ENCODE measurements at places on chromosomes 16 and 17.

GRCh38 chr17:28871056-28871579 is 16.3 kb downstream of the ERAL1 start:
- no peak for DNase-seq

- no peak for DNase-seq
Observed at GRCh38 chr16:65314627-65315008, 192.8 kb upstream of the CDH11 start.

- no peak for DNase-seq
Observed at GRCh38 chr16:50068550-50068949, 2.8 kb downstream of the HEATR3 start.

GRCh38 chr16:31453255-31454204 is 5.8 kb upstream of the ARMC5 start:
- no peak for DNase-seq

GRCh38 chr17:27384726-27385125 is 71.5 kb upstream of the KSR1 start:
- no peak for DNase-seq

- no peak for DNase-seq
Observed at GRCh38 chr17:79616801-79617200, 6.0 kb upstream of the RBFOX3 start.

GRCh38 chr17:8192070-8192815 is 2.3 kb upstream of the BORCS6 start:
- DNase-seq: peak; percentile 33

DNA sequence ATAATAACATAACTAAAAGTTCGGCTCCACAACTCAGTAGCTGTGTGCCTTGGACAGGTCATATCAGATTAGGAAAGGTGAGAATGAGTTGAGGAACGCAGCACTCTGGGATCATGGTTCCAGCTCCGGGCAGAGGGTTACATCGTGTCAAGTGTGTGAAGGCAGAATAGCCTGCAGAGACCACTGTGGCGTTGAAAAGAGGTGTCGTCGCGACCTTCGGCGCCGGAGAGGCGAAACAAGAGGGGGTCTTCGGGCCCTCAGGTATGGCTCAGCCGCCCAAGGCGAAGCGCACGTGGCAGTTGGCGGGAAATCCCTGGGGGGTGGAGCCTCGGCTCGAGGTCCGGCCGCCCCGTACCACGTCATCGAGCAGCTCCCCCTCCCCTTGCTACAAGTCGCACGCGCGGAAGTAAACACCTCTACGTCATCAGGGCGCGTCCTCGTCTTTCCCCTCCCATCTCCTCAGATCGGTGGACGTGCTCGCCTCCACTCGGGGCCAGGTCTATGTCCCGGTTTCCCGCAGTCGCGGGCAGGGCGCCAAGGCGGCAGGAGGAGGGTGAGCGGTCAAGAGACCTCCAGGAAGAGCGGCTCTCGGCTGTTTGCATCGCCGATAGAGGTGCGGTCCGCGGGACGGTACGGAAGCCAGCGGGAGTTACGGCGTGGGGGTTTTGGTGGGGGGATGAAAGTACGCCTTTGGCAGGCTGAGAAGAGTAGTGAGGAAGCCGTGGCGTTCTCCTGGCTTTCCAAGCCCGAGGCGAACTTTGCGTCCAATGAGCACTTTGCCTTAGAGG is at the start of gene DHX40:
TSS of gene DHX40 (plus strand) at position 440 of the 788 bp plus-strand sequence. CDS start at position 502, 62 bp downstream.
- DNase-seq: peak; percentile 90

DNA sequence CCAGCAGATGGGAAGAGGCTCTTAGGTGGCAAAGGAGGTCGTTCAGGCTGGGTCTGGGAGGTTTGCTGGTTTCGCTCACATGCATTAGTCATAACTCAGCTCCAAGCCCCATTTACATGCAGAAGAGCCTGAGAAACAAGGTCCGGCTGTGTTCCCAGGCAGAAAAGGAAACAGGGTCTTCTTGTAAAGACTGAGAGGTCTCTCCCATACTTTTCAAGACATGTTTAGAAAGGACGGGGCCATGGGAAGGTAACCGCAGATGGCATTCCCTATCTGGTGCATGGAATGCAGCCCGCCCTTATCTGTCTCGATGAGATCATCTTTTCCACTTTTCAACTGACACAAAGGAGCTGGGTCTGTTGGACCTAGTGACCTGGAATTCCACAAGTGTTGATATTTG is 389.0 kb upstream of the CDH11 start:
- no peak for DNase-seq

GRCh38 chr16:47309581-47310312 is 151.1 kb downstream of the ITFG1 start:
- no peak for DNase-seq

- no peak for DNase-seq
Observed at GRCh38 chr16:24689128-24689527, 40.3 kb upstream of the TNRC6A start.

DNA sequence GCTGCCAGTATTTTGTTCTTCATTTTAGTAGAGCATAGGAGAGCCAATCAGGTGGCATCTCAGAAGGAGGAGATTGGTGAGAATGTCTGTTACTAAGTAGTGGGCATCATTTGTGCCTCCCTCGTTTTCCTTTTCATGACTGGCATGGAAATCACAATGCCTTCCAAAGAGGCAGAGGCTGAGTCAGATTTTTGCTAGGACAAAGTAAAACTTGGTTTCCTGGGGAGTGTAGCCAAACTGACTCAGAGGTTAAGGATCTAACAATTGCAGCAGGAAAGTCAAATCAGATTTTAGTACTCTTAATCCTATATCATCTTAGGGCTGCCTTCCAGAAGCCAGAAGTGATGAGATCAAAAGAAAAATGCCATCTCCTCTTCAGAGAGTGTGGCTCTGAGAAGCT is 138.7 kb downstream of the ANKFN1 start:
- no peak for DNase-seq

- DNase-seq: no peak
Observed at GRCh38 chr16:78597809-78598570, 498.5 kb downstream of the WWOX start.

DNA sequence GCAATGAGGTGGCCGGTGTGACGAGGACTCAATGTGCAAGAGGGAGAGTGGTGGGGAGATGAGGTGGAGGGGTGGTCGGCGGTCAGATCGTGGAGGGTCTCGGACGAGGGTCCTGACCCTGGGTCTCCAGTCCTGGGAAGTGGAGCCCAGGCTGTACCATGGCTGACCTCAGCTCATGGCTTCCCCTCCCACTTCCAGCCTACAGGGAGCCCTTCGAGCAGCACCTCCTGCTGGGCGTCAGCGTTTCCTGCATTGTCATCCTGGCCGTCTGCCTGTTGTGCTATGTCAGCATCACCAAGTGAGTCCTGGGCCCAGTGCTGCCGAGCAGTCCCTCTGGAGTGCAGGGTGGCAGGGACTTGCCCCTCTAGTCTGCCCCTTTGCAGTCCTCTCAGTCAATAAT is 41.8 kb downstream of the IL4R start:
- peak; percentile 36 for DNase-seq

DNA sequence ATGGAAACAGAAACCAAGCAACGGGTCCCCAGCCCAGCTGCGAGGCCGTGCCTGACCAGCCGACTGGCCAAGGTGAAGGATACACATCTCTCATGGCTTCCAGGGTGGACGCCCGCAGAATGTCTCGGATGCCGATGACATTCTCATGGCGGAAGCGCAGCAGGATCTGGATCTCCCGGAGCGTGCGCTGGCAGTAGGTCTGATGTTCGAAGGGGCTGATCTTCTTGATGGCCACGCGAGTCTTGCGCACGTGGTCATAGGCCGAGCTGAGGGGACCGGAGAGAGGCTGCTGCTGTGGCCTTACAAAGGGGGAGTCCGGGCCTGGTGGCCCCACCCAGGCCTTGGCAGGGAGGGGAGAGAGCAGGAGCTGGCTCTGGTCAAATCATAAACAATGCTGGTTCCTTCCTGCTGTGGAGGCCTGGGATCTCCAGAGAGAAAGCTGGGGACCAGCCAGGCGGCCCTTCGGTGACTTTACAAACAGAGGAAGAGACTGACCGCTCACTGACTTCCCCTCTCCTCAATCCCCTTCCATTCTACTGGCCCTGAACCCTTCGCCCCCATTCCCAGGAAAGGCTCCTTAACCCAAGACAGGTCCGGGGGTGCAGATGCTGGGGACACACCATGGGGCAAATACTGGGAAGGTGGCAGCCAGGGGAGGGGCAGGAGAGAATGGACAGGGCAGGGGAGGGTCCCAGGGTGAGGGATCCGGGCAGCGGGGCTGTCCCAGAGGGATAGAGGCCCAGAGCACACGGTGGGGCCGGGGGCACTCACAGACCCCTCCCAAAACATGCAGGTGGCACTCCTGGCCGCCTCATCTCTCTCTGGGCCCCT is 1.1 kb downstream of the MAPK3 start:
- DNase-seq: no peak

DNA sequence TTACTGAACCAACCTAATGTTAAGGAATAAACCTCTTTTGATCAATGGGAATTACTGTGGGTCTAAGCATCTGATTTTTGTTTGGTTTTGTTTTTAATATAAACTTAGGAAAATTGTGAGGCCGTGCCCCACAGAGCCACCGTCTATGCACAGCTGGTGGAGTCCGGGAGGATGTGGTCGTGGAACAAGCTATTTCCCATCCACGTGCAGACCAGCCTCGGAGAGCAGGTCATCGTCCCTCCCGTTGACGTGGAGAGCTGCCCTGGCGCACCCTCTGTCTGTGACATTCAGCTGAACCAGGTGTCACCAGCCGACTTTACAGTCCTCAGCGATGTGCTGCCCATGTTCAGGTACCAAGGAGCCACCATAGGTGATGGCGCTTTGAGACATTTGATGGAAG is 28.4 kb downstream of the PRMT7 start:
- DNase-seq: no peak

- DNase-seq: no peak
Observed at GRCh38 chr17:17019891-17020456, 22.3 kb upstream of the MPRIP start.

Measured in activated T-cell treated with anti-CD3 and anti-CD28 coated beads for 48 hours (primary cell).